Progenitor cell of endocrine pancreas (in vitro differentiated cells): ENCODE measurements at places on chromosomes 16 and 17. TPM values are rescaled to one million over a fixed set of nuclear protein-coding genes. Genes with fewer than 3 reads are reported as not detected.

DNA sequence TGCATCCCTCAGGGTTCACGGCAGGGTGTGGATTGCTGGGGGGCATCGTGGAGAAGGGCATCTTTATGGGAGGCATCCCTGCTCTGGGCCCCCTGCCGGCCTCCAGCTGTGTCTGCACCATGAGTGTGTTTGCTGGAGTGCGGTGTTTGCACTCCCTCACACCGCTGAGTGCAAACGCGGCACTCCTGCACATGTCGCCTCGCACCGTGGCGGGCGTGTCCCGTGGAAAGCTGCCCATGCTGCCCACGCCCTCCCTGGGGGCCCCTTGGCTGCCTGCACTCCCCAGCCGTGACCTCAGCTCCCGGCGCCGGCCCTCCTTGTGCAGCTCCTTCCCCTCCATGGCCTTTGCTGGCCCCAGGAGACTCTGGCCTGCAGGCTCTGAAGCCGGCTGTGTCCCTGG, 74.6 kb upstream of the ZNF750 start:
- no peak overlapping the region for H3K27ac ChIP-seq
- H3K36me3 ChIP-seq: peaks cover 22% of the 10 kb centered on the region
- H3K27me3 ChIP-seq: no peaks in the 10 kb centered on the region
- no peak overlapping the region for H3K4me3 ChIP-seq
- DNase-seq: no peak

DNA sequence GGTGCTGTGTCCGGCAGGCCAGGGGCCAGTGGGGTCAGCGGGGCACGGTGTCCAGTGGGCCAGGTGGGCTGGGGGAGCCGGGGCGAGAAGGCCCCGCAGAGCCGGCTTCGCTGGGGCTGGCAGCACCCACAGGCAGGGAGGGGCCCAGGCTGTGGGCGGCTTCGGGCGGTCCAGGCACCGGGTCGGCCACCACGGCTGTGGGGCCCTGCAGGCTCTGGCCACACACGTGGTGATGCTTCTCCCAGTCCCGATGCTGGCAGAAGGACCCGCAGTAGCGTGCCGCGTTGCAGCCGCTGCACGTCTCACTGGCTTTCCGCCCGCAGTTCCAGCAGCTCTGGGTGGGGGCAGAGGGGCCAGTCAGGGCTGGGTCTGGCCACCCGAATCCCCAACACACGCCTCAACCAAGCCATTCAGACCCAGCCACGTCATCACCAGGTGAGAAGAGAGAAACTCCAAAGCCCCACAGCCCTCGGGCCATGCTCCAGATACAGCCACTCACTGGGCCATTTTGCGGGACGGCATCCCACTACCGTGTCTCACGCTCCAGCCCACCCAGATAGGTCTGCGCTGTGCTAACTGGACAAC, 10.6 kb upstream of the PABPN1L start:
- H3K27ac ChIP-seq: no peak overlapping the region
- no peak for DNase-seq
- H3K4me1 ChIP-seq: peaks cover 1% of the 10 kb centered on the region
- H3K36me3 ChIP-seq: peaks cover 1% of the 10 kb centered on the region

GRCh38 chr17:81457917-81458555, 54.6 kb downstream of the ACTG1 start:
- H3K27ac ChIP-seq: no peak overlapping the region
- no peaks in the 10 kb centered on the region for H3K27me3 ChIP-seq
- peaks cover 3% of the 10 kb centered on the region for H3K36me3 ChIP-seq
- H3K4me3 ChIP-seq: no peak overlapping the region

GRCh38 chr16:71288570-71288889, 672 bp downstream of the CMTR2 start:
- peak overlapping the region; percentile 79 for H3K4me3 ChIP-seq
- H3K27me3 ChIP-seq: no peaks in the 10 kb centered on the region
- peaks cover 14% of the 10 kb centered on the region for H3K36me3 ChIP-seq
- peak overlapping the region; percentile 95 for H3K27ac ChIP-seq

DNA sequence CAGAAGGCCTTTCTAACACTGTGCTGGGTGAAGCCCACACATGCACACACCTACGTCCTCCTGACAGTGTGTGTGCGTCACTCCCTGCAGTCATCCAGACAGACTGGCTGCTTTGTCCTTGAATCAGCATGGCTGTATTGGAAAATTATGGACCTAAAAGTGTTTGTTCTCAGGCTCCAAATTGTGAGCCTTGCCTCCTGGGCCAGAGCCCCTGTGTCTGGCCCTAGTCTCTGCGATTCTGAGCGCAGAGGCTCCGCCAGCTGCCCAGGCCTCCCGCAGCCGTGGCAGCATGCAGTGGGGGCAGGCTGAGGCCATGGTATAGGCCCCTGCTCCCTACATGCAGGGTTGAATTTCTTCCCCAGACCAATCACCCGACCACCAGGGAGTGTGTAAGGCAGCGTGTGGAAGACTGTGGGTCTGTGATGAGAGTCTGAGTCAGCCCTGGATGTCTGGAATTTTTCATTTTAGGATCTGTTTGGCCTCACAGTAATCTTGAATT, 166.9 kb downstream of the LGALS9B start:
- no peak overlapping the region for H3K4me3 ChIP-seq
- H3K27ac ChIP-seq: no peak overlapping the region
- H3K4me1 ChIP-seq: no peaks in the 10 kb centered on the region
- no peaks in the 10 kb centered on the region for H3K27me3 ChIP-seq
- peaks cover 18% of the 10 kb centered on the region for H3K36me3 ChIP-seq

DNA sequence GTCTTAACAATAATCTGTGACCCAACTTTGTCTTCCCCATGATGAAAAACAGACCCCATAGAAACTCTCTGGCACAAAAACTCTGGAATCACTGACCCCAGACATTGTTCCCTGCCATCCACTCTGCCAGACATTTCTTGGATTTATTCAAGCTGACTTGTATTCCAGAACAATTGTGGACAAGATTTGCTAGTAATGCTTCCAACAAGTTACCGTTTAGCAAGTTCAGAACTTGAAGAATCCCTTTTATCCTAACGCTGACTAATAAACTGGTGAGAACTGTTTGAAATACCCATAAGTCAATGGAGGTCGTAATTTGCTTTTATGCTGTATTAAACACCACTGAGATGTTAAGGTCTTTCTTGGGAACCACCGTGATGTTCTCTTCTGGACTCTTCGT, 10.5 kb downstream of the HSBP1 start:
- H3K27ac ChIP-seq: no peak overlapping the region
- no peak overlapping the region for H3K4me3 ChIP-seq
- peaks cover 16% of the 10 kb centered on the region for H3K4me1 ChIP-seq
- DNase-seq: no peak
- H3K36me3 ChIP-seq: no peaks in the 10 kb centered on the region

GRCh38 chr17:80229011-80229410, 8.8 kb downstream of the SLC26A11 start:
- H3K27me3 ChIP-seq: no peaks in the 10 kb centered on the region
- H3K27ac ChIP-seq: no peak overlapping the region
- H3K4me3 ChIP-seq: no peak overlapping the region
- peaks cover 34% of the 10 kb centered on the region for H3K36me3 ChIP-seq
- DNase-seq: no peak
- H3K4me1 ChIP-seq: peaks cover under 1% of the 10 kb centered on the region

- H3K27ac ChIP-seq: no peak overlapping the region
- DNase-seq: no peak
- no peak overlapping the region for H3K4me3 ChIP-seq
- H3K36me3 ChIP-seq: no peaks in the 10 kb centered on the region
- H3K27me3 ChIP-seq: peaks cover 100% of the 10 kb centered on the region
- H3K4me1 ChIP-seq: no peaks in the 10 kb centered on the region
Observed at GRCh38 chr17:48631693-48632578, 5.8 kb upstream of the HOXB9 start.

- H3K4me3 ChIP-seq: no peak overlapping the region
- H3K27ac ChIP-seq: no peak overlapping the region
- no peaks in the 10 kb centered on the region for H3K36me3 ChIP-seq
- H3K4me1 ChIP-seq: peaks cover 10% of the 10 kb centered on the region
Observed at GRCh38 chr16:48123104-48123788, 32.5 kb downstream of the ABCC12 start.

DNA sequence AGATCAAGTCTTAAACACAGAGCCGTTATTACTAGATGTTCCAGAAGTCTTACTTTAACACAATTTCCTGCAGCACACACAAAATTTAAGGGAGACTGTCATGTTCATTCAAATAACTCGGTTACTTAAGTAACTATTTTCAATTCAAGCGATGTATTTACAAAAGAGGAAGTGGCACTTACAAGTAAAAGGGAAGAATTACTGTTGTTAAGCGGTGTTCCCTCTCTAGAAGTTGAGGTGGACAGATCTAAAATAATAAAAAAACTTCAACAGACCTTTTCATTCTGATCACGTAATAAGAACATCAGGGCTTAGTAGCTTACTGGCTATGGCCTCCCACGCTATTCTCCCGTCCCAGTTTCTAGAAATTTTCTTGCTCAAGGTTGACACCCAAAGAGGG, 26.2 kb upstream of the TXNDC11 start:
- DNase-seq: no peak
- peak overlapping the region; percentile 1 for H3K27ac ChIP-seq
- no peak overlapping the region for H3K4me3 ChIP-seq
- no peaks in the 10 kb centered on the region for H3K4me1 ChIP-seq

GRCh38 chr16:85615852-85616606, 2.9 kb downstream of the GSE1 start:
- H3K36me3 ChIP-seq: peaks cover 2% of the 10 kb centered on the region
- peak overlapping the region; percentile 59 for H3K27ac ChIP-seq
- H3K4me3 ChIP-seq: peak overlapping the region; percentile 66
- H3K27me3 ChIP-seq: no peaks in the 10 kb centered on the region
- DNase-seq: peak; percentile 74
- peaks cover 45% of the 10 kb centered on the region for H3K4me1 ChIP-seq

GRCh38 chr17:78923660-78924453, 1.3 kb downstream of the TIMP2 start:
- H3K4me1 ChIP-seq: peaks cover 28% of the 10 kb centered on the region
- peaks cover 10% of the 10 kb centered on the region for H3K27me3 ChIP-seq
- H3K36me3 ChIP-seq: no peaks in the 10 kb centered on the region
- peak; percentile 34 for DNase-seq
- H3K4me3 ChIP-seq: peak overlapping the region; percentile 80

- H3K4me3 ChIP-seq: peak within 1 kb of the TSS; percentile 81
- DNase-seq: peak; percentile 81
- H3K36me3 ChIP-seq: no peaks in the 10 kb centered on the region
- H3K27me3 ChIP-seq: no peaks in the 10 kb centered on the region
Observed at GRCh38 chr17:75087558-75088453, at the start of gene SLC16A5. TSS of gene SLC16A5 (plus strand) at chr17:75087954. CDS start at chr17:75093637, 5,683 bp downstream.

GRCh38 chr16:88282564-88283395, 100.0 kb upstream of the ZNF469 start:
- H3K4me1 ChIP-seq: no peaks in the 10 kb centered on the region
- no peaks in the 10 kb centered on the region for H3K27me3 ChIP-seq
- no peak for DNase-seq
- no peak overlapping the region for H3K27ac ChIP-seq
- H3K4me3 ChIP-seq: no peak overlapping the region
- H3K36me3 ChIP-seq: no peaks in the 10 kb centered on the region

- no peak overlapping the region for H3K4me3 ChIP-seq
- H3K36me3 ChIP-seq: peaks cover 3% of the 10 kb centered on the region
- DNase-seq: no peak
- no peaks in the 10 kb centered on the region for H3K27me3 ChIP-seq
Observed at GRCh38 chr16:67445913-67446907, 15.3 kb downstream of the HSD11B2 start.

DNA sequence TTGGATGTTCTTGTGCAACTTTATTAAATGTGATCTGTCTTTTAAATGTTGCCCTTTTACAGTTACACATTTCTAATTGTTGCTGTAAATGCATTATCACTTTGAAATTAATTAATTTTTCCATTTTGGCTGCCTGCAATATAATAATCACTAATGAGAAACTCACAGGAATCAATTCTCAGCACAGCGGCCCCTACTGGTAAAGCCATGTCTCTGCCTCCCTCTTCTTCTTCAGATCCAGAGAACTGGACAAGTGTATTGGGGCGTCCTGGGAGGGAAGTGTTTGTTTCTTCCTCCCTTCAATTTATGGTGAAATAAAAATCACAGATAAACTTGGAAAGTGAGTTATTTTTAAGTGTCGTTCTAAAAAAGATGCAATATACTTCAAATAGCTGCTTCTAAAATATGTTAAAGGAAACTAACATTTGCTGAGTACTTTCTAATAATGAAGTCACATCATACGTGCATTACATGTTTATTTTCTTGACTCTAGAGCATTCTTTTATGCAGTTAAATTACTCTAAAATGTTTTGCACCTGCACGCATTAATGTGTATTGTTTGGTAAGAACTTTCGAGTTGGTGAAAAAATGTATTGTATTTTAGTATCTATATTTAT, 338.0 kb downstream of the WWOX start:
- no peak overlapping the region for H3K4me3 ChIP-seq
- no peaks in the 10 kb centered on the region for H3K27me3 ChIP-seq
- H3K36me3 ChIP-seq: peaks cover 14% of the 10 kb centered on the region
- peaks cover 11% of the 10 kb centered on the region for H3K4me1 ChIP-seq

GPR139 gene
- total RNA-seq: not detected in 2 replicates

KRTAP1-1 gene
- total RNA-seq: not detected in 2 replicates

CES5A gene
- not detected in 2 replicates for total RNA-seq

SENP3 gene
- total RNA-seq: 58.2 and 62.5 TPM in 2 replicates

TMEM101 gene
- 27.5 and 28.9 TPM in 2 replicates for total RNA-seq

SLC12A3 gene
- not detected in 2 replicates for total RNA-seq

HES7 gene
- total RNA-seq: 0.47 TPM in 1 of 2 replicates, not detected in the other

BBS2 gene
- 52.3 and 56.0 TPM in 2 replicates for total RNA-seq

ENPP7 gene
- not detected in 2 replicates for total RNA-seq

IL34 gene
- total RNA-seq: not detected in 2 replicates

CCL14 gene
- not detected in 2 replicates for total RNA-seq
